ENCODE measurements at places on chromosomes 16 and 17.

GRCh38 chr17:35998756-35999155 lies 2.6 kb downstream of the CCL15 start:
- DNase-seq = no peak

DNA sequence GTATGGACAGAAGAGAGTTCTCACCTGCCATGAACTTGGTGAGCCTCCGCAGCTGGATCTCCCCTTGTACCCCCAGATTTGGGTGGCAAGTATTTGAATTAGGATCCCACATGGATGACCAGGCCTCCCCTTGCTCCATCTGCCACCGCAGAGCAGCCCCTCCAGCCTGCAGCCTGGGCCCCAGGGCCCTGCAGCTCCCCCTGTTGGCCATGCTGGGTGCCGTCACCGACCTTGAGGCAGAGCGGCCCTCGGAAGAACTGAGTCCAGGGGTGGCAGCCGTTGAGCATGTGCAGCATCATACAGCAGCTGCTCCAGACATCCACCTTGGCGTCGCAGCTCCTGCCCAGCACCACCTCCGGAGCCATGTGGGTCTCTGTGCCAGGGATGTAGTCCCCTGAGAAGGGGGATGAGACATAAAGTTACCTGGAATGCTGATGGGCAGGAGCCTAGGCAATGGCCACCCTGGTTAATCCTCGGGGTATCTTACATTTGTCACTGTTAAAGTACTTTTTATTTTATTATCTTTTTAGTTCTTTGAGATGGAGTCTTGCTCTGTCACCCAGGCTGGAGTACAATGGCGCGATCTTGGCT lies 9.0 kb upstream of the SPATA32 start:
- DNase-seq = no peak

DNA sequence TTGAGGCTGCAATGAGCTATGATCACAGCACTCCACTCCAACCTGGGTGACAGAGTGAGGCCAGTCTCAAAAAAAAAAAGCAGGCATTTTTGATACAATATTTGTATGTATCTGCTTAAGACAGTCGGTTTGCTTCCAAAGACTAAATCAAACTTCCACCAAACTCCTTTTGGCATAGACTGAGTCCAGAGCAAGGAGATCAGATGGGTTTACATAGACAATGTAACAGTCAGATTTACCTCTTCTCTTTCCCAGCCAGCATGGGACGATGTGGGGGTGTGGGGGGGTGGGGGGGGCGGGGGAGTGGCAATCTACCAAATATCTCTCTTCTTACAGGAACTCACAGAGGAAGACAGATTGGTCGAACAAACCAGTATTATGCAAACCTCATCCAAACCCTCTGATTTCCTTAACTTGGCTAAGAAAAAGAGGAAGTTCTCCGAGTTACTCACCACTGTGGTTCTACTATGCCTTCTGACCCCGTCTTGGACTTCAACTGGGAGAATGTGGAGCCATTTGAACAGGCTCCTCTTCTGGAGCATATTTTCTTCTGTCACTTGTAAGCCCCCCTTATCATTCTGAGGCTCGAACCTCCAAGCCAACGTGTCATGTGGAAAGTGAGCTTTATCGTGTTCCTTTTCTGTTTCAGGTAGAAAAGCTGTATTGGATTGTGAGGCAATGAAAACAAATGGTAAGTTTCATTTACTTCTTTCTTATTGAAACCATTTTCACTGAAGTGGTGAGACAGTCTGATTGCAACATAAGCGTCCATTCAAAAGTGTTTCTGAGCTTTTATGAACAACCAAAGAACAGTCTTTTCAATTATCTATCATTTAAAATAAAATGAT lies at the start of gene MILR1:
MILR1 (plus strand) TSS at position 451 of the 848 bp plus-strand sequence; CDS start at position 505, 54 bp downstream.
- peak; percentile 44 for DNase-seq

DNA sequence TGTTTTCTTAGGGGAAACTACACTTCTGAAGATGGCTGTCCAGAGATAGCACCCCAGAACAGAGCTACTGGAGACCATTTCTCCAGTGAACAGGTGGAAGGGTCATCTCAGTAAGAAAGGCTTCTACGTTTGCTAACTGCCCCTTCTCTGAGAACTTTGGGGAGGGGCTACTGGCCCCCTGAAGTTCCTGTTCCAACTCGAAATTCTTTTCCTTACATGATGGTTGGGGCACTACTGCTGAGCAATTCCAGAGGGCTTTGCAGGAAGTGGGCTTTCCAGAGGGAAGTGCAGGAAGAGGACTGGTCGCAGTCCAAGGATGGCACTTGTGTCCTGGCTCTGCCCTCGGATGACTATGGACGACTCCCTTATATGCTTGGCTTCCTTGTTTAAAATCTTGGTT lies 31.2 kb downstream of the TOM1L2 start:
- no peak for DNase-seq

DNA sequence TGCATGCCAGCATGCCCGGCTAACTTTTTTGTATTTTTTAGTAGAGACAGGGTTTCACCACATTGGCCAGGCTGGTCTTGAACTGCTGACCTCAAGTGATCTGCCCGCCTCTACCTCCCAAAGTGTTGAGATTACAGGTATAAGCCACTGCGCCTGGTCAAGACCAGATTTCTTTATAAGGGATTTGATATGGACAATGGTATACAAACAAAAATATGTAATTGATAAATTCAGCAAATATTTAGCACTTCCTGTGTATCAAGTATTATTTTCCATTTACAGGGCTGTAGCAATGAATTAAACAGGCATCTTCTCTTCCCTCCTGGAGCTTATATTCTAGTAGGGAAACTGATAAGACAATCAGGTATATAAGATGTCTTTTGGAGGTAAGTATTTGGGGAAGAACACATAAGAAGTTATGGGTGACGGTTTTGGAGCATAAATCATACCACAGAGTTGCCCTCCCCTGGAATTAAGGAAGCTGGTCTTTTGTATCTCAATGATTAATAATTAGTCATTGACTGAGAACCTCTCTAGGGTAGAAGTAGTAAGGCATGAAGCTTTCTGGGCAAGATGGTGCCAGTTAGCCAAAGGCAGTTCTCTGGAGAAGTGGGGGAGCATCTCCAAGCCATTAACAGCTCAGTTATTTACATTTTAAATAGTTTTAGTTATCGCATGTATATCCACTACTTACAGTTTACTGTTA lies 35.8 kb downstream of the TANC2 start:
- DNase-seq = no peak

DNA sequence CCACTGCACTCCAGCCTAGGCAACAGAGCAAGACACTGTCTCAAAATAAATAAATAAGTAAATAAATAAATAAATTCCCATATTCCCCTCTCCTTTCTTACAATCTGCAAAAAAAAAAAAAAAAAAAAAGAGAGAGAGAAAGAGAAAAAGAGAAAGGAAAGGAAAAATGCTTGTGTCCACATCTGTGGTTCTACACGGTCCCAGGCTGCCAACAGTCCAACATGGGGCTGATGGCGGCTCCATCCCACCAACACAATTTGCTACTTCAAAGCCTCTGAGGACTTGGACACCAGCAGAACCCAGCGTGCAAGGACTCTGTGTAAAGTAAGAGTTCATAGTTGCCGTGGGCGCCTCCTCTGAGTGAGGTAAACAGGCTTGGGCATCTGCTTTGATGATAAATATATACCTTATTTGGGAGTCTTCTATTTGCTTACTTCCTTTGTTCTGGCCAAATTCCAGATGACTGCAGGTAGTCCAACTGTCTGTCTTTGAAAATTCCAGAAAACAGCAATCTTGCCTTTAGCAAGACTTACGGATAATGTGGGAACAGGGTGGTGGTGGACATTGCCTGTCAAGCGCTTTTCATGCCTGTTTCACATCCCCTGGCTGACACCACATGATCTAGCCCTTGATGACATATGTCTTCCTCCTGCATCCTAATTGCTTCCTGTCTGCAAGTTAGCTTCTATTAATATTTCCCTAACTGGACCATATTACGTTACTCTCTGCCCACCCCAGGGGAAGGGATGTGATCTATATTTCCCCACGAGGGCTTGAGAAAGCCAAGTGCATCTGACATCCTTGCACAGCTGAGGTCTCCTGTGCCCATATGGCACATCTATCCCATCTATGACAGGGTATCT lies 10.1 kb downstream of the LITAF start:
- DNase-seq = peak; percentile 48

GRCh38 chr17:48800626-48801217 lies 16.3 kb downstream of the TTLL6 start:
- no peak for DNase-seq
